ENCODE measurements at places on chromosomes 6 and 20.
A peak's percentile ranks its signal among the peaks of the same experiment; 100 is the strongest.

DNA sequence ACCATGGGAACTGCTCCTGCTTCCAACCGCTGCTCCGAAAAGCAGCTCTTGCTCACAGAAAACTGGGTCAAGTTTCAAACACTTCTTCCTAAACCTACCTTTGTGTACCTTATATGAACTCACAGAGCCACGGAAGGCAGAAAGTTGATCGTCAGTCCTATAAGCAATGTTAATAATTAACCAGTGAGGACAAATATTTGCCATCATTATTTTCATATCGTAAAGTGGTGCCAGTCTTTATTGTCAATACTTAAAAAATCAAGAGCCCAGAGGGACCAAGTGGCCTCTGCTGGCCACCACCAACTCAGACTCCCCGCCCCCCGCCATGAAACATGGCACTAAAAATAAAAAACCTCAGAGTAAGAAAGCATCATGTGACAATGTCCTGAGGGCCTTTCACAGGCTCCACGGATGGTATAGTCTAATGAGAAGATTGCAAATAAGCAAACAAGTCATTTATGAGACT, 9.1 kb upstream of the PBOV1 start:
- DNase-seq = no peak

- DNase-seq = no peak
These were observed 32.8 kb downstream of the TBC1D7 start for GRCh38 chr6:13295576-13295975.

- no peak for DNase-seq
These were observed 87.5 kb downstream of the CRYBG1 start for GRCh38 chr6:106448000-106448426.

DNA sequence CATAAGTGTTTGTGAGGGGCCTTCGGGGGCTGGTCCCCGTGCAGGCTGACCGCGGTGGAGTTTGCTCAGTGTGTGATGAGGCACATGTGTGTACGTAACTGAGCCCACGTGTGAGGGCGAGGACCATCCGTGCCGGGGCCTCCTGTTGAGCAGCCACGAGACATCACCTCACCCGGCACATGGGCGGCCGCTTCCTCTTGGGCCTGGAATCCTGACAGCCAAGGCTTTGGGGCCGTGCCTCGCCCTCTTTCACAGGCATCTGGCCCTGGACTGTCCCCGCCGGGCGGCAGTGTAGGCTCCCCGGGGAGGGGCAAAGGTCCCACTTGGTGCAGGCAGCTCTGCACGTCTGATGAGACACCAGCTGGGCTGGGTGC, 202.3 kb downstream of the DLL1 start:
- DNase-seq = no peak

- no peak for DNase-seq
These were observed 533.1 kb upstream of the CDH4 start for GRCh38 chr20:60718743-60719480.

DNA sequence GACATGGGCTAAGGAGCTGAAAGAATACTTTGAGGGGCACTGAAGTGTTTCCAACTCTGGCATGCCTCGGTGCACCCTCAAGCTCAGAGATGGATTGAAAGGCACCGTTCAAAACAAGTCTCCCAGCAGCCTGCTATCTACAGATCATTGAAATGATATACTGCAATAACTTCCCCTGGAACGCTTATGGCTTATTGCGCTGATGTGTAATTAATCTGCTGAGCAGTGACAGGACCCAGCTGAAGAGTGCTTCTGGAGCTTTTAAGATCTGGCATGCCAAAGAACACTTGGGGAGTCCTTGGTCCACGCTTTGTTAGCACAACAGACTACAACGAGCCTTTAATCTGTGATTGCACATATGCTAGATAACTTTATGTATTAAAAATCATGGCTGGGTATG, 708.2 kb downstream of the PRKN start:
- DNase-seq = no peak

GRCh38 chr6:151690768-151691562, 116.5 kb upstream of the ESR1 start:
- peak; percentile 66 for DNase-seq

- DNase-seq = no peak
These were observed 102.6 kb upstream of the ADGRF4 start for GRCh38 chr6:47595785-47596184.

GRCh38 chr6:107819217-107819616, 4.9 kb downstream of the SCML4 start:
- DNase-seq = no peak

DNA sequence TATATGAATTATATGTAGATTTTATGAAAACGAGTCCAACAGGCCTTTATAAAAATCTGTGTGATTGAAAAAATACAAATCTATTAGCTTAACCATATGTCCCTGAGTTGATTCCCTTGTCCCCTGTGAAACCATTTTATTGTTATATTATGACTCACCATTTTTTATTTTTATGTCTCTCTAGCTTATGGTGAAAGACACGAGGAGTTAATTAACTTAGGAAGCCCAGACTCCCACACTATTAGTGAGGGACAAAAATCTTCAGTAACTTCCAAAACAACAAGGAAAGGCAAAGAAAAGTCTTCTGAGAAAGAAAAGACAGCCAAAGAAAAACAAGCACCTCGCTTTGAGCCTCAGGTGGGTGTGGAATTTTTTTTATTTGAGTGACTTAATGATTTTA, 183.1 kb downstream of the ADGB start:
- no peak for DNase-seq

DNA sequence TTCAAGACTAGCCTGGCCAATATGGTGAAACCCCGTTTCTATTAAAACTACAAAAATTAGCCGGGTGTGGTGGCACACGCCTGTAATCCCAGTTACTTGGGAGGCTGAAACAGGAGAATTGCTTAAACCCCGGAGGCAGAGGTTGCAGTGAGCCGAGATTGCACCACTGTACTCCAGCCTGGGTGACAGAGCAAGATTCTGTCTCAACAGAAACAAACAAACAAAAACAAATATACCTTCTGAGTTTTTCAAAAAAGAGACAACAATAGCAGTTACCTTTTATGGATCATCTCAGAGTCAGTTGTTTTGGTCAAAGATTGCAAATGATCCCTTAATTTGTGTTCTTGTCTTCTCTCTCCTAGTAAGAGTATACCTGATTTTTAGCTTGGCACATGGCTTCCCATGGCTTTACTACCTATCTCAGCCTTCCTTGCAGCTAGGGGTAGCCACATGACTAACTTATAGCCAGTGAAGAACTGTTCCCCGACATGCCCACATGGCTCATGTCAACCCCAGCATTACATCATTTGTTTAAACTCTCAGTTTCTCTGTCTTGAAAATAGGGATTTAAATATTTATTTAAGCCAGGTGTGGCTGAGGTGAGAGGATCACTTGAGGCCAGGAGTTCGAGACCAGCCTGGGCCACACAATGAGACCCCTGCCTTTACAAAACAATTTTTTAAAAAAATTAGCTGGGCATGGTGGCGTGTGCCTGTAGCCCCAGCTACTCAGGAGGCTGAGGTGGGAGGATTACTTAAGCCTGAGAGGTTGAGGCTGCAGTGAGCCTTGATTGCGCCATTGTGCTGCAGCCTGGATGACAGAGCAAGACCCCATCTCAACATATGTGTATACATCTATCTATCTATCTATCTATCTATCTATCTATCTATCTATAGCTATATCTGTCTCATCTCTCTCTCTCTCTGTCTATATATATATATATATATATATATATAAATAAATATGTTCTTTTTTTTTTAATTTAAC, 25.0 kb upstream of the SLC9A8 start:
- no peak for DNase-seq

- peak; percentile 21 for DNase-seq
These were observed 18.1 kb upstream of the SIRPA start for GRCh38 chr20:1876975-1877608.

DNA sequence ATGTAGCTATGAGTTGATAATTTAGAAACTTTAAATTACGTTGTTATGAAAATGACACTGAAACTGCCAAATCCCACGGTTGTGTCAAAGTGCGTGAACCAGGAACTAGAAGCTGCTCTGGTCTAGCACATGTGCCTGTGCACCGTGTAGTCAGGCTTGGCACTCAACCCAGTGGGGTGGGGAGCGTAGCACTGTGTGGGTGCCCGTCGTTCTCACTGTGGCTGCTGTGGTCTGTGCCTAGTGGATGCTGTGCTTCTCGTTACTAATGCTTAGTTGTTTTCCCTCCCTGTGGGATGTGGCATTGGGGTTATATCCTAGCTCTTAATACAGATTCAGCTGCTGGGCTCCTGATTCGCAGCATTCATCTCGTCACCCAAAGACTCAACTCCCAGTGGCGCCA, 46.2 kb upstream of the ADIG start:
- DNase-seq = no peak

DNA sequence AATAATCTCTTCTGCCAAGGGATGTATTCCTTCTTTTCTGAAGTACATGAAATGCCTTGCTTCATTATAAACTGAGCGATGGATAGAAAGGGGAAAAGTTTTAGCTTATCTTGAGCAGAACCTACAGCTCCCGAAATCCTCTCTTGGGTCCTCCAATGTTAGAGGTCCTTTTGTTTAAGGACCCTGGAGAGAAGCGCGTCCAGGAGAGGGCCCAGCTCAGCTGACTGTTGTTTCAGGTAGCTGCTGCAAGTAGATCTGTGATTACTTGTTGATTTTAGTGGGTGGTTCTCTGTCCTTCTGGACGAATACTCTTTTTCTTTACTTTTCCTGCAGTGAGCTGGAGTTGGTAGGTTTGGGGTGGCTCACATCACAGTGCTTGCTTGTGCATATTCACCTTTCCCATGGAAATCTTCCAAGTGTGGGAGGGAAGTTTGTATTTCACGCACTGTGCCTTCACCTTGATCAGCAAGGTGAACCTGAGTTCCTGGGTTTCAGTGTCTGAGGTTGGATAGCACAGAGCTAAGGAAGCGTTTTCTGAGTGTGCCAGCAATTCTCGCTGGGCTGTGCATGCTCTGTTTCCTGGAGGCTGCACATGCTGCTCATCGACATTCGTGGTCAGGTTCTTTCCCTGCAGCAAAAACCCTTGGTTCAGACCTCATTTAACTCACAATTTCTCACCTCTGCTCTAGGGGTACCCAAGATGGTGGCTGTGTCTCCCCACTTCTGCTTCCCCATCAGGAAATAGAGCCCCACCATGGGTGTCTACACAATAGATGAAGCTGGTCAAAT, 176.3 kb downstream of the JARID2 start:
- DNase-seq = no peak

DNA sequence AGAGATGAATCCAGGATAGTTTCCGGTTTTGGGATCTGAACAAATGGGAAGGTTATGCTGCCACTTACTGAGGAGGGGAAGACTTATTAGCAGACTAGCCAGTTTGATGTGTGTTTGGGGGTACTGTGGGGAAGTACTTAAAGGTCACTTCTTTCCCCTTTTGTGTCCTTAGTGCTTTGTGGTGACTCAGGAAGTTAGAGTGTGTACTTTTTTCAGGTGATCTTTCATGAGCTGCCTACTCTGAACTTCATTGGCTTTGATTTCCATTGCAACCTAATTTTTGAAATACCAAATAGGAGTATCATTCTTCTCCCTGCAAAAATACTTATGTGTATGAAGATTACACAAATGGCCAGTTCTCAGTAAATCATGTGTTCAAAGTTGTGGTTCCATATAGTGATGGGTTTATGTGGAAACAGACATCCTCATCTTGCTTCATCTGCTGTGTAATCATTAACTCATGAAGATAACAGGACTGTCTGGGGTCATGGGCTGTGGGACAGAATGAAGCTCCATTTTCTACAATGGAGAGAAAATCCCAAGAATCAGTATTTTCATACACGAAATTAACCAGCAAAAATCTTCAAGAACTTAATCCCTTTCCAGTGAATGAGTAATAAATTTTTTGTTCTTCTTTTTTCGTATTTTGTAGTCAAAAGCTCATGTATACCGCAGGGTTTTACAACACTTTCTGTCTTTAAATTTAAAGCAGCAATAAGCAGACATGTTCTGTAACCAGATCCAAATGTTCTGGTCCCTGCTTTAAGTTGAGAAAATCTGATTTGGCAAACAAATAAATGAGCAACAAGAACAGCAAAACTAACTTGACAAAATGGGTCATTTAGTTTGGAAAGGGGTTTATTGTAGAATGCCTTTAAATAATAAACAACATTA, 272.2 kb upstream of the FLRT3 start:
- DNase-seq = no peak

DNA sequence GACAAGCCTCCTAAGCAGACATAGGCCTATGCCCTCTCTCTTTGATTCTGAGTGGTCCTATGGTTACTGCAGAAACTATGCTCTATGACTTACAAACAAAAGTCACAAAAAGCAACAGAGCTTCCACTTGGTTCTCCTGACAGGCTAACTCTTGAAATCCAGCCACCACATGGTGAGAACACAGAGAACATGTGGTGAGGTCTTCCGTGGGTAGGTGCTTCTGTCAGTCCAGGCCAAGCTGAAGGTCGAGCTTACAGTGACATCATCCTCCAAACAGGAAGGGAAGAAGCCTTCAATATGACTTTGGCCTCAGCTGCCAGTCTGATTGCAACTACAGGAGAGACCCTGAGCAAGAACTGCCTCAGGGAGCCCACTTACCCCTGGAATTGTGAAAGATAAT, 265.5 kb downstream of the TBX18 start:
- no peak for DNase-seq

GRCh38 chr6:7391151-7391550, 1.5 kb downstream of the RIOK1 start:
- no peak for DNase-seq

DNA sequence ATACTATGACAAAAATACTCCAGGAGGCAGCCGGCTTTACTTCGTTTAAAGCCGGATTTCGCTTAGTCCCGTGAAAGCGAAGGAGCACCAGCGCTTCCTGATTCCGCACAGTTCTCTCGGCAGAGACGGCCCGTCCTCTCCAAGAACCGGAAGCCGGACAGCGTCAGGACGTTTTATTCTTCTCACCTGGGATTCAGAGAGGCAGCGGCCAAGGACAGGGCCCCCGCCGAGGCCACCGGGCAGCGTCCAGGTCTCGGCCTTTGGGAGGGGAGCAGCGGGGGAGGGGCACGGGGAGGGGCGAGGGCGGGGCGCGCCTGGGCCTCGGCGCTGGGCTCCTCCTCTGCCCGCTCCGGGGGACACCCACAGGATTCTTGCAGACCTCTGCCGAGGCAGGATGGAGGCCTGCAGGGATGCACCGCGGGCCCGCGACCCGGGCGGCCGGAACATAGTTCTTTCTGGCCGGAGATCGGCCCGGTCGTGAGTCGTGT, 2.8 kb upstream of the DIDO1 start:
- DNase-seq = no peak

GRCh38 chr6:34196116-34196832, 40.4 kb upstream of the HMGA1 start:
- DNase-seq = peak; percentile 86

- no peak for DNase-seq
These were observed 151.5 kb upstream of the MLIP start for GRCh38 chr6:53959717-53960116.

GRCh38 chr20:61567204-61567603, 315.1 kb downstream of the CDH4 start:
- DNase-seq = no peak

- no peak for DNase-seq
These were observed 3.1 kb downstream of the COL11A2 start for GRCh38 chr6:33189164-33189563.

DNA sequence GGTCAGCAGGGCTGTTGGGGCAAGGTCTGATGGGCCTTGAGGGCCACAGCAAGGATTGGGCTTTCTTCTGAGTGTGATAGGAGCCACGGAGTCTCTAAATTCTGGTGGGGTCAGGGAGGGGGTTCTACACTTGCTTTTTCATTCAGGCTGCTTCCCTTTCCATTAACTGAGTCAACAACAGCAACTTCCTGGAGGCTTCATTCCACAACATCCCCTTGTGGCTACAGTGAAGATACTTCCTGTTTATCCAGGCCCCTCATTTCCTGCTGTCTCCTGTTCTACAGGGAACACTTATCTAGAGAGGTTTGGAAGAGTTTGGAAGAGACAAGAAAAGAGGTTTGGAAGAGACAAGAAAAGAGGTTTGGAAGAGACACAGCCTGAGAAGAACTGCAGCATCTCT, 144.8 kb upstream of the ENPP5 start:
- DNase-seq = no peak
